Renal cortical epithelial cell (primary cell): ENCODE measurements at places on chromosomes 13 and 19. TPM values are rescaled to one million over a fixed set of nuclear protein-coding genes. Genes with fewer than 3 reads are reported as not detected.

GRCh38 chr19:4264812-4265211 lies 14.3 kb upstream of the SHD start:
- no peak for DNase-seq

- DNase-seq, result no peak
These were observed 39.4 kb upstream of the FARP1 start for GRCh38 chr13:98103531-98103930.

DNA sequence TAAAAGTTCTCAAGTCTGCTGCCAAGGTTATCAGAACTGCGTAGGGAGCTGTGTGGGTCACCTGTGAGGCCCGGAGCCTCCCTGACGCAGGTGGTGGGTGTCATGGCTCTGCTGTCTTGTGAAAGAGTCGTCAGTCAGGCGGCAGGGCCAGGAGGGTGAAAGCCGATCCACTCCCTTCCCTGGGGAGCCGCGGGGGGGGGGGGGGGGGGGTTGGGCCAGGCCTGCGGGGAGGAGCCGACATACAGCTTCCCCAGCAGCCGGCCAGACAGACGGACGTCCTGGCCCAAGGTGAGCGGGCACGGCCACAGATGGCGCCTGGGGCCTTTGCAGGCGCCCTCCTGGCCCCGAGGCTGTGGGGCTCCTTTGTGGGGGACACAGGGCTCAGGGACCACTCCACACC lies 12.4 kb downstream of the SBNO2 start:
- no peak for DNase-seq

ZNF763 gene
- total RNA-seq, result 1.7 and 5.0 TPM in 2 replicates

AP1M1 gene
- 53.7 and 144 TPM in 2 replicates for total RNA-seq

CYP4F11 gene
- total RNA-seq, result 2.4 and 2.6 TPM in 2 replicates
